ENCODE measurements at places on chromosomes 13 and 19.

DNA sequence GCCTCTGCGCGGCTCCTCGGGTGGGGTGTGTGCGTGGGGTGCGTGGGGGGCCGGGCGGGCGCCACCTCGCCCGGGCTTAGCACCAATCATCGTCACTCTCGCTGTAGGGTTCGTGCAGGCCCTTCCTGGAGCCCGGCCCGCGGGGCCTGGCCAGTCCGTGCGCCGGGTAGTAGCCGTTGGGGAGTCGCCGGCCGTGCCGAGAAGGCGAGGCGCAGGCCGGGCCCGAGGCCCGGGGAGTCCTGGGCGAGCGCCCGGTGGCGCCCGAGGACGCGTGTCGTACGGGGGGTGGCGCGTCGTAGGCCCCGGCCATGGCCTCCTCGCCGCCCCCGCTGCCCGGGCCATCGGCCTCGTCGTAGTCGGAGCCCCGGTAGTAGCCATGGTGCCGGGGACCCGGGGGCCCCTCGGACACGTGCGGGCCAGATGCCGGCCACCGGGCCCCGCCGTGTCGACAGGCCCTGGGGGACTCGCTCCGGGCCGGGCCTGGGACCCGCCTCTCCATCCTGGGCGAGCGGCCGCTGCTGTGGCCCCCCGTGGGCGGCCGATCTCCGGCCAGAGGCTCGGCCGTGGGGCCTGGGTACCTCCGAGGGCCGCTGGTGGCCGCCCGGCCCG, 57.1 kb downstream of the IER2 start:
- DNase-seq, result no peak

DNA sequence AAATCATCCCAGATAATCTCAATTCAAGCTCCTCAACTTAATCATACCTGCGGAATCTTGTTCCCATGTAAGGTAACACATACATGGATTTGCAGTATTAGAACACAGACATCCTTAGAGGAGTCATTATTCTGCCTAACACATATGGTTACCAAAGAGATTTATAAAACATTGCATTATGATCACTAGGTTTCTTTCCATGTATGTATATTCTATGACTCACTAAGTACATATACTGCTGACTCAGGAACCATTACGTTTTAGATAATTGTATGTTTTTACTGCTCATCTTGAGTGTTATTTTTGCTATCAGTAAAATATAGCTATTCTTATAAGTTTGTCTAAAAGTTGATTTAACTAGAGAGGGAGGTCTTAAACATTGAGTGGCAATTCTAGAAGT, 182.9 kb downstream of the SLITRK6 start:
- DNase-seq, result no peak

DNA sequence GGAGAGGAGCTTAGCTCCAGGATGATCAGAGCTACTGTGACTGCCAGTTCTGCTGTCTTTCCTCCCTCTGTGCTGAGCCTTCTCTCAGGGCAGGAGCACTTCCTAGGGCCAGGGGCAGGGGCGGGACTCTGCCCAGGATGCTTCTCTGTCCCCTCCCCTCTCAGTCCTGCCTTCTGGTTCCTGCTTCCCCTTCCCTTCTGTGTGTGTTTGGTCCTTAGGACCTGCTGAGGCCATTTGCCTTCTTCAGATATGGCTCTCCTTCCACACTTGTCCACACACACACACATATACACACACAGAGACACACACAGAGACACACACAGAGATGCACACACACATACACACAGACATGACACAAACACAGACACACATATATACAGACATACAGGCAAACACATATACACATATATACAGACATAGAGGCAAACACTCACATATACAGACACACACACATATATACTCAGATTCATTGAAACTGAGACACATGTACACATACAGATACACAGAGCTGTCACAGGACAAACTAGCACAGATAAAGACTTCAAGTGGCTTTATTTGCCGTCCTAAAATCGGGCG, 22.0 kb upstream of the CD177 start:
- DNase-seq, result no peak

GRCh38 chr19:34432797-34433196, 4.6 kb downstream of the UBA2 start:
- DNase-seq, result no peak

Data from NCI-H1092 (cell line).